ENCODE measurements at places on chromosomes 5 and 9.

DNA sequence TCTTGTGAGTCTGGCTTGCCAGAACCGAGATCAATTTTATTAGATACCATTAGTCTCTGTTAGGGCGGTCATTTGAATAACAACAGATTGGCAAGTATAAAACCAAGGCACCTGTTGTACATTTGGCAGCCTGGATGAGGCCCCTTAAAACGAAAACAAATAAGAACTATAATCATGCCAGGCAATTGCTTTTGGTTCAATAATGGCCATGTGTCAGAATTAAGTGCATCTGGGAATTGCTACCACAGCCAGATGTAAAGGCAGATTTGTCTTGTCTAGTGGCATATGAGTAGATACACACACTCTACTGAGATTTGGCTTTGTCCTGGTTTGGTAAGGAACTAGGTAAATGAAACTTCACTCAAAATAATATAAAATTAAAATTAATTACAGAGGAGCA, 1046.2 kb upstream of the DMAC1 start:
- no peak for DNase-seq

- DNase-seq, result no peak
Measured at GRCh38 chr5:136055612-136056309, 27.0 kb downstream of the TGFBI start.

- DNase-seq, result no peak
Measured at GRCh38 chr5:155595791-155596190, 582.2 kb downstream of the KIF4B start.

- DNase-seq, result no peak
Measured at GRCh38 chr5:41885286-41885685, 15.1 kb upstream of the OXCT1 start.

DNA sequence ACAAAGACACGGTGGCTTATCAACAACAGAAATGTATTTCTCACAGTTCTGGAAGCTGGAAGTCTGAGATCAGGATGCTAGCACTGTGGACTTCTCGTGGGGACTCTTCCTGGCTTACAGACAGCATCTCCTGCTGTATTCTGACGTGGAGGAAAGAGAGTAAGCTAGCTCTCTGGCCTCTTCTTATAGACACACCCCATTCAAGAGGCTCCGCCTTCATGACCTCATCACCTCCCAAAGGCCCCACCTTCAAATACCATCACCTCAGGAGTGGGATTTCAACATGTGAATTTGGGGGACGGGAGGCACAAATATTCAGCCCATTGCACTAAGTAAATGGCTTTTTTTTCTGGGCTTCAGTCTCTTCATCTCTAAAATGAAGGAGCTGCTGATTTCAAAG, 27.6 kb downstream of the KCNMB1 start:
- peak; percentile 15 for DNase-seq

DNA sequence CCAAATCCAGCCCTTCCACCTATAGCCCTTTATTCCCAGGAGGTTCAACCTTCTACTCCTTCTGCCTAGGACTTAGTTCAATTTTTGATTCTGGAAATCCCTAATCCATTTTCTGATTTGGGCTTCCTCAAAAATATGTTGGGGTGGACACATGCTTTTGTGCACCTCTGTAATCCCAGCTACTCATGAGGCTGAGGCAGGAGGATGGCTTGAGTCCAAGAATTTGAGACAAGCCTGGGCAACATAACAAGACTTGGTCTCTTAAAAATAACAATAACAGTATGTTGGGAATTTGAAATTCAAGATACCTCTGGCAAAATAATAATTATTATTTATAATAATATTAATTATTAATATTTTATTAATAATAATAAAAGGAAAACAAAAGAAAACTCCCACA, 188.7 kb upstream of the TLE4 start:
- DNase-seq, result no peak

DNA sequence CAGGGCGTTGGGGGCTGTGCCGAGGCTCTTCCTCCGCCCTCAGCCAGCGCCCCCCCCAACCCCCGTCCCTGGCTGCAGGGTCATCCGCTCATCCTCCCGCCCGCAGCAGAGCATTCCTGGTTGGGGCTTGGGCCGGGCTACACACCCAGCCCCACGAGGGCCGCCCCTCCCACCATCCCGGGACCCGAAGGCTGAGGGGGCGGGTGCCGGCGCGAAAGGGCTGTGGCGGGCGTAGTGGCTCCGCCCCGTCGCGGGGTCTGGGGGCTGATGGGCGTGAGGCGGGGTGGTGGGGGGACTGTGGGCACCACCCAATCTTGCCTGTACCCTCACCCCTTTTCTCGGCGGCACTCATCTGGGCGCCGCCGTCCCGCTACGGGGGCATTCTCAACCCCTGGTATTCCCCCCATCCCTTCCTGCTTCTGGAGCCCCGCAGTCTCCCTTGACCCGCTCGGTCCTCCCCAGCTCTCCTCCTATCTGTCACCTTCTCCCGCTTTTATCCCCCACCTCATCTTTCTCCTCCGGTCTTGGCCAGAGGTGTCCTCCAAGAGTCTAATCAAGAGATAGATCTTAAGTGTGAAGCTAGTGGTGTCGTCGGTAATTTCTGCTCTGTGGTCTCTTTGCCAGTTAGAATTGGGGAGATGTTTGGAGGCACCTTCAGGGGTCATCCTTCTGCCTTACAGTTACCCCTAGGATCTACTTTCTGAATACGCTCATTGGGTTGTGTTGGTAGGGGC, 1.6 kb downstream of the FER start:
- no peak for DNase-seq

DNA sequence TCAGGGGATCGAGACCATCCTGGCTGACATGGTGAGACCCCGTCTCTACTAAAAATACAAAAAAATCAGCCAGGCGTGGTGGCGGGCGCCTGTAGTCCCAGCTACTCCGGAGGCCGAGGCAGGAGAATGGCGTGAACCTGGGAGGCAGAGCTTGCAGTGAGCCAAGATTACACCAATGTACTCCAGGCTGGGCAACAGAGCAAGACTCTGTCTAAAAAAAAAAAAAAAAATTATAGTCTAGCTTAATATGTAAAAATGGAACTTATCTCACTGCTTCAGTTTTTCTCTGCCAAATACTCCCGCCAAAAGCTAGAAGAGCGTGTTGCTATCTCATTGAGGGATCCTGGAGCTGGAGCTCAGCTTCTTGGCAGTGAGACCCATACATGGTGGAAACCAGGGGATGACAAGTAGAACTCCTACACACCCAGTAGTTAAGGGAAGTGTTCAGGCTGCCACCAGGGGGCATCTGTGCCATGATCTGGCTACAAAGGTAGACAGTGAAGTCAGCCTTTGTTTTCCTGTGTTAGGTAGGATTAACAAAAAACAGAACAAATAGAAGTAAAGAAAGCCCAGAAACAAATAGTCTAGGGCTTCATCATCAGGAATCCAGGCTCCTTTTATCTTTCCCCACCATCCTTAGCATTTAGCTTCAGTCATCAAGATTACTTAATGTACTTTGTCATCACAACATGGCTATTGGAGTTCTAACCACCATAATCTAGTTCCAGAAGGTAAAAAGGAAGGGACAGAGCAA, 33.6 kb upstream of the GLIPR2 start:
- peak; percentile 68 for DNase-seq

GRCh38 chr5:17189381-17190036, 27.9 kb upstream of the BASP1 start:
- peak; percentile 69 for DNase-seq

DNA sequence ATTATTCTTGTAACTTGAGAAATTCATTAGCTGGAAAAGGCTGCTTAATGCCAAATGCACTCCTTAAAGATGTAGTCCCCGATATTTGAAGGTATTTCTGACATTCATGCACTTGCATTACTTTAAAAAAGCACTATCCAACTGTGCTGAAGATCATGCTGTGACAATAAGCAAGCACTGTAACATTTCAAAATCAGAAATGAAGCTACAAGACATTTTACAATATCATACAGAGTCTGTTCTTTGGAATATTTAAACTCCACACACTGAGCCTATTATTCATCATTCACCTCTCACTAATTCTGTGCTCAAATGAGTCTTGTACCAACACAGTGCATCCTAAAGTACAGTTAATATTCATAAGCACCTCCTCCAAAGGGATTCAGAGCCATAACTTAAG, 413.2 kb downstream of the CETN3 start:
- DNase-seq, result no peak

- peak; percentile 20 for DNase-seq
Measured at GRCh38 chr5:96957254-96958049, 21.6 kb downstream of the LNPEP start.

- DNase-seq, result no peak
Measured at GRCh38 chr5:115298811-115299210, 2.4 kb upstream of the CCDC112 start.

GRCh38 chr9:135085830-135086546, 1.5 kb upstream of the OLFM1 start:
- DNase-seq, result no peak

GRCh38 chr9:114284316-114285060, 38.4 kb upstream of the ORM1 start:
- DNase-seq, result no peak

GRCh38 chr9:130110166-130110565, 56.5 kb downstream of the GPR107 start:
- peak; percentile 1 for DNase-seq

DNA sequence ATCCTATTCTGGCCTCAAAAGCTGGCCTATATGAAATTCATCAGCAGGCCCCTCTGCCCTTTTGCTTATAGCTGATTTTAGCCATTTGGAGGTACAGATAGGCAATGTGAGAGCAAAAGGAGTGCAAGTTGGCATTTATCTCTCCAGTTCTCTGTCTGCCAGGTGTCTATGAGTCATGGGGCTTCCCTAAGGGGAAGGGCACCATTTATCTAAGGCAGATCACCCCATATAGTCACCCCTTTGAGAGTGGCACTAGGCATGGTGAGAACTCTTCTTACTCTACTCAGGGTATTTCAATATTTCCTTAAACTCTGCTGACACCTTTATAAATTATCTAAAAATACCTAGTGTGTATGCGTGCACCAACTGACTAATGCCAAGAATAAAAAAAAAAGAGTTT, 314.7 kb upstream of the CDH6 start:
- no peak for DNase-seq

DNA sequence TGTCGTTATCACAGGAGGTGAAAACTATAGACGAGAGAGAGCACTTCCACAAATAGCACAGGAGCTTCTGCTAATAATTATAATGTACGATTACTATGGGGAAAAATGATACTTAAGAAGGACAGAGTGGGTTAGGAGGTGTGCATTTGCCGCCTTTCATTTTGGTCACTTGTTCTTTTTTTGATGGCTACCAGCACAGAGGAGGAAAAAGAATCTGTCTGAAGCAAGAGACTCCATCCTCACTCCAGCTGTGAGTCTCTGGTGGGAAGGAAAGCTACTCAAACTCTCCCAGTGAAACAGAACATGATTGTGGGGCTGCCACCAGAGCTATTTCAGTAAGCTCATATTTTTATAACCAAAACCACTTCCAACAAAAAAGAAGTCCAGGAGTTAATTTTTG, 270.4 kb upstream of the TMEM161B start:
- DNase-seq, result no peak

DNA sequence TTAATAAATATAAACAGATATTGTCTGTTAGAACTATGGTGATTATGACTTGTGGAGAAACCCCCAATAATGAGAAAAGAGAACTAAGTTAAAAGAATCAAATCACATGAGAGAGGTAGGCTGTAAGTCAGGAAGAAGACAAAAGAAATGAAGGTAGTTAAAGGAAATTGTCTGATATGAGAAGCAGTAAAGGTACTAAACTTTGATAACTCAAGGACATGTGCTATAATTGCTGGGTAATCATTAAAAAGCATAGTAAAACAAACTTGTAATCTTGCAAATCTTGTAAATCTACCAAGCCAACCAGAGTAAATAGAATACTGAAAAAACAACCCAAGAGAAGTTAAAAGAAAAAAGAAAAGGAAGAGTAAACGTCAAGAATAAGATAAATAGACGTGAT, 207.0 kb upstream of the CTNND2 start:
- no peak for DNase-seq

GRCh38 chr5:82183828-82184227, 94.3 kb downstream of the RPS23 start:
- peak; percentile 87 for DNase-seq

GRCh38 chr9:70533492-70533891, 119.0 kb upstream of the KLF9 start:
- DNase-seq, result no peak

DNA sequence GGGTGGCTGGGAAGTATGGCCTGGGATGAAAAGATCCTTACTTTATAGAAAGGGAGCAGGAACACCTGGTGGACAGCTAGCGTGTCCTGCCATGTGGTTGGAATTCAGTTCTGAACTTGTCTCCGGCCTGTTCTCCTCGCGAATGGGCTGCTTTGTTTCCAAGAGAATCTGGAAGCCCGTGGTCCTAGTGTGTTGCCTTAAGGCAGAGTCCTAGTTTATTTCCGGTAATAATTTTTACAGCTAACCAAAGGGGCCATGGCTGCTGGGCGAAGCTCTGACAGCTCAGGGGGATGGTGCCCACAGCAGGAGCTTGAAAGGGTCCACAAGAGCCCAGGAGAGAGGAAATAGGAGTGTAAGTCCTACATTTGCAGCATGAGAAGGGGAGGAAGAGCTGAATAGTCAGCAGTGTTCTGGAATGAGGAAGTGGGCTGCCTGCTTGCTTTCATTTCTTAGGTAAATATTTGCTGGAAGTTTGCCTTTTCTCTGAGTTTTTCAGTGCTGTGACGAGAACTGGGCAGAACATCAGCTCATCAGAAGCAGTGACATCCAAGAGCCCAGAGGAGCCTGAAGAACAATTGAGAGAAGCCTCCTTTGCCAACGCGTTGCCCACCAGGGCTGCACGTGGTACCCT, 13.1 kb upstream of the IGFBPL1 start:
- DNase-seq, result peak; percentile 51

- DNase-seq, result no peak
Measured at GRCh38 chr9:99635032-99635431, 186.7 kb upstream of the NR4A3 start.

- DNase-seq, result no peak
Measured at GRCh38 chr5:83475935-83476814, 4.6 kb downstream of the VCAN start.

DNA sequence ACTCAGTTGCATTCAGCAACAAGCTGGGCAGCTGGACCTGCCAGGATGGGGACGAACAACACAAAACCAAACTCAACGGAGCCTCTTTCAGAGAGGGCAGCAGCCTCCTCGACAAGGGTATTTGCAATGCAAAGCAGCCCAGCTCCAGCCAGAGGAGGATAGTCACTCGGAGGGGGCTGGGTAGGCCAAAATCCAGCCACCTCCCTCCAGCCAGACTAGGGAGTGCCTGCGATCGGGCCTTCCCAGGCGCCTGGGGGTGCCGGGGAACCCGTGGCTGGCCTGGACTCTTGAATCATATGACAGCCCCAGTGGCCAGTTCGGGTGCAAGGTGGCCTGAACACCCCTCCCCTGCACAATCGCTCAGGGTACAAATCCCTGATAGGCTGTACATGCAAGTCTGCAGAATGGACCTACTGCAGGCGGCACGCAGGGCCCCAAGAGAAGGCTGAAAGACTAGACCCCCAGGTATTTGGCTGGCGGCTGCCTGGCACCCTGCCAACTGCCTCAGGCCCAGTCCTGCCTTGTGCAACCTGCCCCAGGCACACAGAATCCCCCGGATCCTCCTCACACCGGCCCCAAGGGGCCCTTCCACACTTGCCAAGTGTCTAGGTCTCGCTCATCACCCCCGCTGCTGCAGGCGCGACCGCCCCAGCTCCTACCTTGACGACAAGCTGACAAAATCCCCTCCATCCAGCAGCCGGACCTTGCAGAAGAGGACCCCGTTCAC, 1.3 kb downstream of the EEIG1 start:
- no peak for DNase-seq

GRCh38 chr9:90979639-90980038, 178.0 kb downstream of the SYK start:
- DNase-seq, result no peak

Measured in MV-4-11 (cell line).